Smooth muscle cell of bladder (primary cell): ENCODE measurements at places on chromosomes 1 and 21. TPM values are rescaled to one million over a fixed set of nuclear protein-coding genes. Genes with fewer than 3 reads are reported as not detected.

Gene SMPDL3B
- total RNA-seq: under 0.01 TPM in 1 of 2 replicates, not detected in the other

Gene ZYG11B
- total RNA-seq: 35.4 and 39.6 TPM in 2 replicates

Gene GPR37L1
- total RNA-seq: under 0.01 TPM in 1 of 2 replicates, not detected in the other

Gene GOLT1A
- total RNA-seq: not detected in 2 replicates

Gene TRAF5
- total RNA-seq: 9.2 and 16.9 TPM in 2 replicates

Gene ANKRD35
- 1.9 and 2.0 TPM in 2 replicates for total RNA-seq

Gene TRAF3IP3
- under 0.01 and 0.28 TPM in 2 replicates for total RNA-seq

Gene MSH4
- total RNA-seq: 0.14 and 0.46 TPM in 2 replicates

Gene PEAR1
- total RNA-seq: 1.00 and 1.2 TPM in 2 replicates

Gene LEFTY1
- total RNA-seq: 0.14 and 0.18 TPM in 2 replicates

Gene LINGO4
- not detected in 2 replicates for total RNA-seq
